H1 (cell line): ENCODE measurements at places on chromosomes 4 and X.

DNA sequence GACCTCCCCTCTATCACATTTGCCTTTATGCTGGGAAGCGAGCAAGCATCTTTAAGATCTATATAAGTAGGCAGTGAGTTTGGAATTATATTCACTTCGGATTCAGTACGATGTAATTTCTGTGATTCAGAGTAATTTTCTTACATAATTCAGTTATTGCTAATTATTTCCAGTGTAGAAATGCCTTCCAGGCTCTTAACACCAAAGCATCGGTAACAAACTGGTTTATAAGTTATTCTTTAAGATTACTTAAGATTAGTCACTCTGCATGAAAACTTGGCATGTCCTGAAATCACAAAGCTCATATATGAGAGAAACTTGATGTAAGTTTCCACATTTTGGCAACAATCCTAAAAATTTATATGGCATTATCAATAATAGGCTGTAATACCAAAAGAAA lies 120.8 kb downstream of the ADAMTS3 start:
- DNase-seq, result no peak

GRCh38 chr4:158255727-158256324 lies 45.5 kb downstream of the TMEM144 start:
- no peak for DNase-seq

DNA sequence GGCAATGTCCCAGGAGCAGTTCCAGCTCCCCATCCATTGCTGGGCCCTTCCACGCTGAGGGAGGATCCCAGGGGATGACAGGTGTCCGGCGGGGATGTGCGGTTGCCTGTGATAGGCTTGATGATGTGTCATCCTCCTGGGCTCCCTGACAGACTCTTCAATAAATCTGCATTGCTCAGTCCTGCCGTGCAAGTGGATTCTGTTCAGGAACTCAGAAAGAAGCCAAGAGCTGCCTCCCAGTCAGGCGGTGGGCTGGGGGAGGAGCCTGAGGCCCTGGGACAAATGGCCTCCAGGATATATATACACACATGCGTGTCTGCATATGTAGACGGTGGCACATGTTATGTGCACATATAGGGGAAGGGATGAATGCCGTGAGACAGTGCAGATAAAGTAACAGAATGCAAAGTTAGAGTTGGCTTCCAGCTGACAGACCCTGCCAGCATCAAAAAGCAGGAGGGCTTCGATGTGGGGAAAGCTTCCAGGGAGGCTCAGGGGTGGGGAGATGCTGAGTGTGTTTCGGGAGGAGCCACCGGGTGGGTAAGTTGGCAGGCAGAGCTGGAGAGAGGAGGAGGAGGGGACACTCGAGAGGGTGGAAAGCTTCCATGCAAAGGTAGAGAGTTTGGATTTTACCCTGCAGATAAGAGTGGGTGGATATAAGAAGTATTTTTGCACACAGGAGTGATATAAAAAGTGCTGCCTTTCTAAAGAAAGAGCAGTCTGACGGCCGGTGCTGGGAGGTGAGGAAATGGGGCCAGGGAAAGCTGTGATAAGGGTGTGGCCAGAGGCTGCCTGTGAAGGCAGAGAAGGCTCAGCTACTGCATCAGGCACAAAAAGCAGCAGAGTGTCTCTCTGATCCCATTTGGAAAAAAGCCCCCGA lies 28.5 kb upstream of the CRMP1 start:
- no peak for DNase-seq

DNA sequence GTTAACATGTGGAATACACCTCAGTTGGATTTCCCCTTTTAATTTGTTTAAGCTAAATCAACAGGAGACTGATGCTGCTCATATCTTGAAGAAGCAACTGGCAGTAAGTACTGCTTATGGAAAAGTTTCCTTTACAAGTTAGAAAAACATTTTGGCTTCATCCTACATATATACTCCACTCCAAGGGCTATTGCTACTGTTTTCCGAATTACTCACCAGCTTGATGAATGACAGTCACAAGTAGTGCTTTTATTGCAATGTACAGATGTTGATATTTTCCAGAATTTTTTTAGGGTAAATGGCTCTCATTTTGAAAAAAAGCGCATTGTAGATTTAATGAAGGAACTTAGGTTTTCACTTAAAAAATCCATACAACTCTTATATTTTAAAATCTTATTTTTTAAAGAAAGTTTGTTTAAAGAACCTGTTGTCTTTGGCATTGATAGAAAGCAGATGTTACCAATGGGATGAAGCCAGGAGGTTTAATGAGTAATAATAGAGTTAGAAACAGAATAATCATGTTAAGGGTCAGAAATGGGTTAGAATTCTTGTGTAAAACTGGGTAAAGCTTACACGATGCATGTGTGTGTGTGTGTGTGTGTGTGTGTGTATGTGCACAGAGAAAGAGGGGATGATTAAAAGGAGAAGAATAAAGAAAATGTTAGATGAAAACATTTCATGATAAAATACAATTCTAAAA lies 272.9 kb downstream of the CFAP299 start:
- no peak for DNase-seq

GRCh38 chr4:182653596-182653995 lies 263.6 kb downstream of the DCTD start:
- no peak for DNase-seq

GRCh38 chr4:186617921-186618320 lies 62.6 kb upstream of the MTNR1A start:
- DNase-seq, result no peak

DNA sequence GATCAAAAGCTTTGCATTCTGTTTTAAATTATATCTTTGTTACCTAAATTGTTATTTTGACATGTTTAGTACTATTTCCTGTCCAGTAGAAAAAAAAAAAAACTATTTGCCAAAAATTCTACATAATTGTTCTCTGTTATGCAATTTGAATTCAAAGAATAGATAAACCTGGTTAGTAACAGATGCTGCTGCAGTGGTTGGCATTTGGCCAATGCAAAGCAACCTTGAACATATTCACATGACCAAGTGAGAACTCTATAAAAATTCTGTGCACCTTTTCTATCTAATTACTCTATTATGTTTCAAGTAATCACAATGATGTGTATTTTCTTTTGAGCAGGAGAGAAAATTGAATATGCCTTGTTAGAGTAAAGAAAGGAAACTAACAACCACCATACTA lies 1473.4 kb downstream of the RPA4 start:
- no peak for DNase-seq

- DNase-seq, result no peak
Measured at GRCh38 chr4:39808231-39808749, 110.4 kb downstream of the UBE2K start.

GRCh38 chr4:102503301-102503746 lies 2.2 kb downstream of the NFKB1 start:
- DNase-seq, result no peak

GRCh38 chr4:70783096-70783495 lies 56.6 kb downstream of the GRSF1 start:
- no peak for DNase-seq

GRCh38 chrX:68345025-68345424 lies 88.3 kb downstream of the OPHN1 start:
- DNase-seq, result no peak

- DNase-seq, result no peak
Measured at GRCh38 chr4:98557194-98557892, 101.1 kb downstream of the TSPAN5 start.

DNA sequence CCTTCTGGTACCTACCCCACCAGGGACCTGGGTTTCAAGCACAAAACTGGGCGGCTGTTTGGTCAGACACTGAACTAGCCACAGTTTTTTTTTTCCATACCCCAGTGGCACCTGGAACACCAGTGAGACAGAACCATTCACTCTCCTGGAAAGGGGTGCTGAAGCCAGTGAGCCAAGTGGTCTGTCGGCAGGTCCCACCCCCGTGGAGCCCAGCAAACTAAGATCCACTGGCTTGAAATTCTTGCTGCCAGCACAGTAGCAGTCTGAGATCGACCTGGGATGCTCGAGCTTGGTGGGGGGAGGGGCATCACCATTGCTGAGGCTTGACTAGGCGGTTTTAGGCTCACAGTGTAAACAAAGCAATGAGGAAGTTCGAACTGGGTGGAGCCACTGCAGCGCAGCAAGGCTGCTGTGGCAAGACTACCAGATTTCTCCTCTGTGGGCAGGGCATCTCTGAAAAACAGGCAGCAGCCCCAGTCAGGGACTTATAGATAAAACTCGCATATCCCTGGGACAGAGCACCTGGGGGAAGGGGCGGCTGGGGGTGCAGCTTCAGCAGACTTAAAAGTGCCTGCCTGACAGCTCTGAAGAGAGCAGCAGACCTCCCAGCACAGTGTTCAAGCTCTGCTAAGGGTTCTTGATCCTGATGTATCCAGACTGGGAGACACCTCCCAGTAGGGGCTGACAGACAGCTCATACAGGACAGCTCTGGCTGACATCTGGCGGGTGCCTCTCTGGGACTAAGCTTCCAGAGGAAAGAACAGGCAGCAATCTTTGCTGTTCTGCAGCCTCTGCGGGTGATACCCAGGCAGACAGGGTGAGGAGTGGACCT lies 223.0 kb downstream of the COX18 start:
- peak; percentile 50 for DNase-seq

DNA sequence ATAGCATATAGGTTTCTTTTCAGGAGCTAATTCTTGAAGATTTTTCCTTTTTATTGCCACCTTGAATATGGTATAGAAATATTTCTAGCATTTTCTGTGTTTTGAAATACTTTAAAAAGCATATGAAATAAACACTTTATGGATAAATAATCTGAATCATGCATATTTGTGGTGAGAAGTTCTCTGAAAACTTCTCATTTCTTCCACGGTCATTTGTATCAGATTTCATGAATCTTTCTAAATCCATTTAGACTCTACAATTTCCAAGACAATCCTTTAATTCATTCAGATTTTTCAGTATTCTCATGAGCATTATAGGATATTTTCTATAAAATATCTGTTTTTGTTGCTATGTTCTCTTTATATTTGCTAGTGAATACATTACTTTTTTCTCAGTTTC lies 16.2 kb upstream of the CA5B start:
- DNase-seq, result no peak

DNA sequence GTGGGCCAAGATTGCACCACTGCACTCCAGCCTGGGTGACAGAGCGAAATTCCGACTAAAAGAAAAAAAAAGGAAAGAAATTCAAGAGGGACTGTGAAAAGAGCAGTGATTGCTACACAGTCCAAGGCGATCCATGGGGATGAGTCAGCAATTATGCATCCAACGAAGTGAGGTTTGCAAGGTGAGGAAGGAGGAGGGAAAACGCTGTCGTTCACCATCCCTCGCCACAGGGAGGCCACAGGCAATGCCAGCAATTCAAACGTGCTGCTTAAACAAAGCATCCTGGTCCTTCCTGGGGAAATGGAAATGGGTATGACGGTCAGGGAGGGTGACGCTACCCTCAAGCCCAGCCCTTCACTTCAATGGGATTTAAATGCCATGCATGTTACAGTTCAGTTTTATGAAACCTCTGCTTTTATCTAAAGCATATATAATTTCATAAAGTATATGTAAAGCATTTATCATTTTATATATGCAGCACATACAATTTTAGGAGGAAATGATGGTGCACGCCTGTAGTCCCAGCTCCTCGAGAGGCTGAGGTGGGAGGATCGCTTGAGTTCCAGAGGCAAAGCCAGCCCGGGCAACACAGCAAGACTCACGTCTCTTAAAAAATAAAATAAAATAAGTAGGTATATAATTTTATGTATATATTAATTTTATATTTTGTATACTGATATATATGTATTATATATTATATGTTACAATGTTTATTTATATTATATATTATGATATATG lies 108.7 kb downstream of the DHRSX start:
- DNase-seq, result peak; percentile 59

- no peak for DNase-seq
Measured at GRCh38 chrX:29477878-29478277, 737.5 kb upstream of the MAGEB2 start.

- DNase-seq, result no peak
Measured at GRCh38 chr4:158758142-158758541, 10.7 kb upstream of the FNIP2 start.

GRCh38 chr4:88981993-88982392 lies 75.0 kb downstream of the FAM13A start:
- DNase-seq, result no peak

- DNase-seq, result no peak
Measured at GRCh38 chr4:138864961-138865720, 150.4 kb upstream of the NOCT start.

- DNase-seq, result no peak
Measured at GRCh38 chr4:22911285-22911684, 218.5 kb downstream of the GBA3 start.
